ENCODE measurements at places on chromosomes 13 and 19. TPM values are rescaled to one million over a fixed set of nuclear protein-coding genes. Genes with fewer than 3 reads are reported as not detected.

The F2RL3 gene
- total RNA-seq: 0.17 TPM

The KMT2B gene
- 15.3 TPM for total RNA-seq

The POU2F2 gene
- total RNA-seq: 1.2 TPM

The RNF225 gene
- not detected for total RNA-seq

The SH2D3A gene
- 0.50 TPM for total RNA-seq

DNA sequence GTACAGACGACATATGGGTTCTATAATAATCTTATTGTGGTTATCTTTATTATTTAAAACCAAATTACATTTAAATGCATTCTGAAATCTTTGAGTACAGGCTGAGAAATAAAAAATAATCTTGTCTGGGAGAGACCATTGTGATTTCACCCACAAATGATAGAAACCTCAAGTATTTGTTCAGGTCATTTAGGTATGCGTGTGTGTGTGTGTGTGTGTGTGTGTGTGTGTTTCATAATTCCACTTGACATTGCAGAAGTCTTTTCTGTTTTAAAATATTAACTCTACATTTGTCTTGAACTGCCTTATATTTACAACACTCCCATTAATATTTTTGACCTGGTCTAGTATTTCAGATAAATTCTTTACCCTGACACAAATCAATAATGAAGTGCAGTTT is 126.9 kb downstream of the SPRY2 start:
- no peak overlapping the region for H3K27ac ChIP-seq
- H3K4me1 ChIP-seq: no peaks in the 10 kb centered on the region
- DNase-seq: no peak
- H3K36me3 ChIP-seq: no peaks in the 10 kb centered on the region
- no peak overlapping the region for H3K4me3 ChIP-seq
- H3K27me3 ChIP-seq: no peaks in the 10 kb centered on the region

- no peak overlapping the region for H3K27ac ChIP-seq
- no peaks in the 10 kb centered on the region for H3K36me3 ChIP-seq
- no peaks in the 10 kb centered on the region for H3K27me3 ChIP-seq
- H3K4me1 ChIP-seq: no peaks in the 10 kb centered on the region
Observed at GRCh38 chr13:71118779-71119364, 748.1 kb downstream of the DACH1 start.

GRCh38 chr13:27147530-27148170 is 24.0 kb downstream of the USP12 start:
- H3K27me3 ChIP-seq: no peaks in the 10 kb centered on the region
- no peaks in the 10 kb centered on the region for H3K36me3 ChIP-seq
- DNase-seq: no peak
- H3K27ac ChIP-seq: no peak overlapping the region
- H3K4me3 ChIP-seq: no peak overlapping the region

GRCh38 chr13:94431987-94432386 is 47.5 kb downstream of the DCT start:
- H3K36me3 ChIP-seq: no peaks in the 10 kb centered on the region
- no peaks in the 10 kb centered on the region for H3K4me1 ChIP-seq
- no peak overlapping the region for H3K27ac ChIP-seq
- no peak overlapping the region for H3K4me3 ChIP-seq
